OCI-LY7 (cell line): ENCODE measurements at places on chromosomes 7 and 10. TPM values are rescaled to one million over a fixed set of nuclear protein-coding genes. Genes with fewer than 3 reads are reported as not detected.

DNA sequence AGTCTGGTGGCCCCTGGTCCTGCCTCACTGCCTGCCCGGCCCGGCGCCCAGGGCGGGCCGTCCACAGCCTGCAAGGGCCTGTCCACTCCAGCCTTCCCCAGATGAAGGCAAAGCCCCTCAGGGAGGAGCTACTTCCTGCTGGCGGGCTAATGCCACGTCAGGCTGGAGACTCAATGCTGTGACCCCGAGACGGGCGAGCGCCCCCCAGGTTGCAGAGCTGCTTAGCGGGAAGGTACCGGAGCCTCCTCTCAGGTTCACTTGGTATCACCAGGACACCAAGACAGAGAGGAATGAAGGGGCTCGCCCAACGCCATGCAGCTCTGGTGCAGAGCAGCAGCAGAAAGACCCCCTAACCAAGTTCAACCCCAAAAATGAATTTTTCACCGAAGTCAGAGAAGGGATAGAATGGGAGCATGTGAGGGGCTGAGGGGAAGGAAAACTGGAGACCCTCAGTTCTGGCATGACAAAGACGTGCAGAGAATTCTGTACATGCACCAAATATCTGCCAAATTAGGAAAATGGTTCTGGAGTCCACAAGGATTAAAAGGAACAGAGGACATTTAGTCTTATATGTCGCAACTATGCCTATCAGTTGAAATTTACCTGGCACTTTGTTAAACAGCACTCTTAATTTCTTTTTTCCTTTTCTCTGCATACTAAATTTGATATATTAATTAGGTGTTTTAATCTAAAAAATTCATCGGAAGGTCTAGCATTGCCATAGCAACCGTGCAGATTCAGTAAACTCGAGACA is 2.8 kb downstream of the STK32C start:
- DNase-seq = no peak

DNA sequence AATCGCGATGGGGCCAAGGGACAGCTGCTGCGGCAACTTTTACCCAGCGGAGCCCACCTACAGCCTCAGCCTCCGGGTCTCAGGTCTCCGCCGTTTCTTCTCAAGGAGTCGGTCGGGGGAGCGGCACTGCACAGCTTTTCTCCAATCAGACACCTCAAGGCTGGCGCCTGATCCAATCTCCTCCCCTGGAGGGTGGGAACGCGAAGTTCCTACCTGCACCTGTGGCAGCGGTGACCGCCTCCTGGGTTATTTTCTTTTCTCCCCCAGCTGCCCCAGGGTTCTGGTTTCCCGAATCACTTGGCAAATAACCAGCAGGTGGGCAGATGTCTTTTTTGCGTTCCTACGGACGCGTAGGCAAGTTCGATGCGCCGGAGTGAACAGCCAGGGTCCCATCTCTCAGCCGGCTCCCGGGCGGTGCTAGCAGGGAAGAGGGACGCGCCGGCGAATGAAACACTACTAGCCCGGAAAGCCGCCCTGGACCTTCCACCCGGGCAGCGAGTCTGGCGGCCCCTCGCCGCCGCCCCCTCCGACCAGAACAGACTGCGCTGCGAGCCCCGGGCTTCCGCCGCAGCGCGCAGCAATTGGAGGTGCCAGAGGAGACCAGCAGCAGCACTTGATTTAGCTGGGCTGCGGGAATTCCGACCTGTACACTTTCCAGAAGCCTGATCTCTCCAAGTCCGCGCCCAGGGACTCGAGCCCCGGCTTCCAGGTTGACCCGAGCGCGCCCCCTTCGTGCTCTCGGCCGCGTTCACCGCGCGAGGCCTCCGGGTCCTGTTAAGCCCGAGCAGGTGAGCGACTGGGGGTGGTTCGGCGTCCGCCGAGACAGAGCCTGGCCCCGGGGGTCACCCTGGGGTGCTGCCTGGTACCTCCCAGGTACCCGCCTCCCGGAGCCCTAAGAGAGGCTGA is at the start of gene PRR15:
TSS of gene PRR15 (plus strand) at position 246 of the 906 bp plus-strand sequence. CDS start 2,495 bp downstream, outside the sequence.
- DNase-seq = no peak

- no peak for DNase-seq
Observed at GRCh38 chr7:17185690-17186070, 112.8 kb upstream of the AHR start.

The VPS37D gene
- 5.2 and 5.3 TPM in 2 replicates for total RNA-seq

The UNCX gene
- not detected in 2 replicates for total RNA-seq

The ACTR1A gene
- total RNA-seq = 68.3 and 72.8 TPM in 2 replicates

The FGL2 gene
- 0.30 and 0.72 TPM in 2 replicates for total RNA-seq

GRCh38 chr10:101216207-101217043 is 12.8 kb downstream of the LBX1 start:
- no peak for DNase-seq

GRCh38 chr10:84341983-84342382 is 13.6 kb downstream of the CCSER2 start:
- no peak for DNase-seq

The SEMA3D gene
- total RNA-seq = not detected in 2 replicates

The ACHE gene
- not detected in 2 replicates for total RNA-seq

- DNase-seq = peak; percentile 24
Observed at GRCh38 chr10:22683140-22683389, 31.3 kb downstream of the PIP4K2A start.
